ENCODE measurements at places on chromosomes 5 and 9.
A peak's percentile ranks its signal among the peaks of the same experiment; 100 is the strongest.

DNA sequence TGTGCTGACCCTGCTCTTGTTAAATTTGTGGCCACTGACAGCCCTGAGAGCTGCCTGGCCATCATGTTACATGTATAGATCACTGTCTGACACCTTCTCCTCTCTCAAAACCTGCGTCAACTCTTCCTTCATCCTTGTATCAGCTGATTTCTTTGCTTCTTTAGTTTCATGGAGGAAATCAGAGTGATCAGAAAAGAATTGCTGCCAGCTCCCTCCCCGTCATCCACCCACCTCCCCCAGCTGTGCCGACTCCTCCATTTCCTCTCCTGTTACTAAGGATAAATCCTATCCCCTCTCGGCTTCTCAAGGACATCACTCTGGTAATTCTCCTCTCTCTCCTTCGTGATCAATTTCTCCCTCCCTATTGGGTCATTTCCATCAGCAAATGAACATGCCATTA is 108.9 kb downstream of the ICE1 start:
- no peak for DNase-seq

GRCh38 chr9:128120061-128120740 is 7.3 kb downstream of the PTGES2 start:
- DNase-seq: no peak

- no peak for DNase-seq
Measured at GRCh38 chr9:98834386-98834785, 26.9 kb downstream of the GALNT12 start.

DNA sequence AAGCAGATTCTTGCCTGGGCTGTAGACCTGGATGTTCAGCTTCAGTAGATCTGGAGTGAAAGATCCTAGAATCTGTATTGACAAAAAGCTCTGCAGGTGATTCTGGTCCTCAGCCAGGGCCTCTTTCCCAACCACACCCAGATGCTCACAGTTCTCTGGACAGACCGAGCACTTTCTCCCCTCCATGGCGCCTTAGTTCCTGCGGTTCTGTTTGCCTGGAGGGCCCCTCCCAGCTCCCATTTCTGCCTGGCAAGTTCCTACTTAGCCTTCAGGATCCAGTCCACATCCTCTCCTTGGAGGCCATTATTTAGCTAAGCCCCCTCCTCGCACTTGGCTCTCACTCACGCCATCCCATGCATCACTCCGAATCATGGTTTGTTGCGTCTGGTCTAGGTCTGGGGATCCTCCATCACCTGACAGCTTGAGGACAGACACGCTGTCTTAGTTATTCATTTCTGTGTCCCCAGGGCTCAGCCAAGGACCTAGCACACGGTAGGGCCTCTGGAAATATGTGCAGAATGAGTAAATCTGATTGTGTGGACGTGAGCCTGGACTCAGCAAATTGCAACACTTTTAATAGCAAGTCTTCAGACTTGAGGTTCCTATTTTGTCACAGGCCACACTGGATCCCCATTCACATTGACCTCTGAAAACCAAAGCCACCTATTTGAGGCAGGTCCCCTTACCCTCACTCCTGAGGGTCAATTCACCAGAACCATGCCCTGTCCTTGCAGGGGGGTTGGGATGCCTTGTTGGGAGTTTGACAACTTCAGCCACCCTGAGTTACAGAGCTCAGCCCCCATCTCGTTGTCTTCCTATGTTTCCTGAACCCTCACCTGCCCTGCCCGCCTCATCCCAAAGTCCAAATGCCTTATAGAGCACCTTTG is 50.7 kb downstream of the COL15A1 start:
- DNase-seq: no peak

- DNase-seq: no peak
Measured at GRCh38 chr5:1936413-1936812, 53.7 kb upstream of the IRX4 start.

GRCh38 chr5:115050866-115051265 is 118.8 kb downstream of the TRIM36 start:
- no peak for DNase-seq

DNA sequence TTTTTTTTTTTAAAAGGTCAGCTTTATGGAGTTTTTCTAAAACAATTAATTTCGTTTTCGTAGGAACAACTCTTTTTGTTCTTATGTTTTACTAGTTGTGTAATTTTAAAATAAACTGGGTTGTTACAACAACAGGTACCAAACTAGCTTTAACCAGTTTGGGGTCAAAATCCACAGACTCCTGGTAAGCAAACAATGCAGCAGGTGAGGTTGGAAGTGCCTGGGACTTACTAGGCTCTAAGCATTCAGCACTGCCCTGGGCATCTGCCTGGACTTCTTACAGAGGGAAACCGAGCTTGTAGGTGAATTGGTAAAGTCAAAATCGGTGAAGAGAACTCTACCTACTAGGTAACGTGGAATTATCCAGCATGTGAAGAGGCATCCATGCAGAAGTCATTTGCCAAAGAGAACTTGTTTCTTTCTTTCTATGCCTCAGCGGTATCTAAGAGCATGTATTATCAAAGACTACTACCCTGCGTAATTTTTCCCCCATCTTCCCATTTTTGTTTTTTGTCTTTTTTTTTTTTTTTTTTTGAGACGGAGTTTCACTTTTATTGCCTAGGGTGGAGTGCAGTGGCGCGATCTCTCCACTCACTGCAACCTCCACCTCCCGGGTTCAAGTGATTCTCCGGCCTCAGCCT is 145.4 kb downstream of the KCTD16 start:
- peak; percentile 63 for DNase-seq

GRCh38 chr5:64145216-64145895 is 20.3 kb upstream of the RNF180 start:
- DNase-seq: no peak

- peak; percentile 28 for DNase-seq
Measured at GRCh38 chr9:77807846-77808750, 160.0 kb upstream of the GNA14 start.

GRCh38 chr5:88090506-88090905 is 178.1 kb downstream of the TMEM161B start:
- DNase-seq: no peak

GRCh38 chr5:62600560-62601252 is 22.1 kb downstream of the LRRC70 start:
- no peak for DNase-seq

DNA sequence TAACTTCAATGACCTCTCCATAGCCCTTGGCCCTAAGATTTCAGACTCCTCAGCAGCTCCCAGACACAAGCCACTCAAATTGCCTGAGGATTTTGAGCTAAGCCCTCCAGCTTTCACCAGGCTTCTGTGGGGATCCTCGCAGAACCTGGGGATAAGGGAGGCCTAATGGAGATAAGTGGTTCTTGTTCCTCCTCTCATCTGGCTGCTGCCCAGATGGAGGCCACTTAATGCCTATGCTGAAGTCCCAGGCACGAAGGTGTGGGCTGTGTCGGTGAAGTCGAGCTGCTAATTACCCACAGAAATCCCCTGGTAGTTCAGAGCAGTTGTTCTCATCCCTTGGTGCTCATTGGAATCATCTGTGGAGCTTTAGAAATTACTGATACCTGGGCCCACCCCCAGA is 10.3 kb upstream of the FAT2 start:
- no peak for DNase-seq

DNA sequence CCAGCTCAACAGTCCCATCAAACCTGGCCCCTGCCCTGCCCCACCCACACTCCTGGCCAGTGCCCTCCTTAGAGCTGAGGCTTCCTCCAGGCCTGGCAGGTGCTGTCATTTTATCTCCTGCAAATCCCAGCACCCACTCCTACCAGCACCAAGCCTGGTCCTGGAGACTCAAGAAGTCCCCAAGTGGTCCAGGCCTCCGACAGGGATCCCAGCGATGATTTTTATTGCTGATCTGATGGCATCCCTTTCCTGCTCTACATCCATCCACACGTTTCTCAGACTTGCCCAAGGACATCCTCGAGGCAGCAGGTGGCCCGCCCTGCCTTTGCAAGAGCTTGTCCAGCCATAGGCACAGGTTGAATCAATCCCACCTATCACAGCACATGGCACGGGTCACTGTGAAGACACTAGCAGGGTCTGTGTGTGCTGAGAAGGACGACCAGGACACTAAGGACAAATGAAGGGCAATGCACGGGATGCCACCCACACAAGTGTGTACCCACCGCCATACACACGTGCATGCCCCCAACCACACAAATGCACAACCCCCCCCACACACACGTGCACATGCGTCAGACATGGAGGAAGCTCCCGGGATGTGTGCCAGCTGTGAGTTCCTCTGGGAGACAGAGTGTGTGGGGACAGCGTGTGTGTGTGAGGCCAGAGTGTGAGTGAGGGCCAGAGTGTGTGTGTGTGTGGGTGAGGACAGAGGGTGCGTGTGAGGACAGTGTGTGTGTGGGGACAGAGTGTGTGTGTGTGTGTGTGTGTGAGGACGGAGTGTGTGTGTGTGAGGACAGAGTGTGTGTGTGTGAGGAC is 62.4 kb upstream of the UBAC1 start:
- no peak for DNase-seq

- peak; percentile 80 for DNase-seq
Measured at GRCh38 chr5:155943516-155944407, 383.2 kb upstream of the SGCD start.

DNA sequence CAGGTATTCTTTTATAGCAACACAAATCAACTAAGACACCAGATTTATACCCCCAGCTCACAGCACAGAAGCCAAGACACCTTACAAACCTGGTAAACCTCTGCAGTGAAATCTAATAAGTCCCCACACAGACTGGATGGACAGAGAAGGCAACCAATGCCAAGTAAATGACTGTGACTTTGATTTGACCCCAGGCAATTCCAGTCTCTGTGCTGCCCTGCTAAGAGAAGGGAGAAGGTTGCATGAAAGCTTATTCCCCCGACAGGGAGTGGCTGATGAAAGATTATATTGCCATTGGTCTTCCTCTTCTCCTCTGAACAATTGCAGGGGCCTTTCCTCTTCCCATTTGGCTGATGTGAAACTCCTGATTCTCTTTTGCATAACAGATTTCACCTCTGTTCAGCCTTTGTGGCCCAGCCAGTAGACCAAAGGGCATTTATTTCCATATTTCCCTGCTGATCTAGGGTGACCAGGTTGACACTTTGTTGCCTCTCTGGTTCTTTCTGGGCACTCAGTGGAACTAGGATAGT is 107.6 kb downstream of the ADRB2 start:
- DNase-seq: no peak

DNA sequence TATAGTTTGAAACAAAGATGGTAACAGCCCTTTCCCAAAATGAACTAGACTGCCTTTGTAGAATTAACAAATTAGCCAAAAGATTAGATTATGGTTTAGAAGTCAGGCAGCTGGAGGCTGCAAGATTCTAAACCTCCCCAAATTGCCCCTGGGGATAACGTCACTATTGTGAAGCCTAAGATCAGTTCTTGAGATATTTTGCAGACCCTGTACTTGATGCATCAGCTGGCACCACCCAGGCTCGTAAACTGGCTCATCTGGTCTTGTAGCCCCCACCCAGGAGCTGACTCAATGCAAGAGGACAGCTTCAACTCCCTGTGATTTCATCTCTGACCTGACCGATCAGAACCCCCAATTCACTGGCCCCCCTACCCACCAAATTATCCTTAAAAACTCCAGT is 4.2 kb upstream of the SOWAHA start:
- no peak for DNase-seq

DNA sequence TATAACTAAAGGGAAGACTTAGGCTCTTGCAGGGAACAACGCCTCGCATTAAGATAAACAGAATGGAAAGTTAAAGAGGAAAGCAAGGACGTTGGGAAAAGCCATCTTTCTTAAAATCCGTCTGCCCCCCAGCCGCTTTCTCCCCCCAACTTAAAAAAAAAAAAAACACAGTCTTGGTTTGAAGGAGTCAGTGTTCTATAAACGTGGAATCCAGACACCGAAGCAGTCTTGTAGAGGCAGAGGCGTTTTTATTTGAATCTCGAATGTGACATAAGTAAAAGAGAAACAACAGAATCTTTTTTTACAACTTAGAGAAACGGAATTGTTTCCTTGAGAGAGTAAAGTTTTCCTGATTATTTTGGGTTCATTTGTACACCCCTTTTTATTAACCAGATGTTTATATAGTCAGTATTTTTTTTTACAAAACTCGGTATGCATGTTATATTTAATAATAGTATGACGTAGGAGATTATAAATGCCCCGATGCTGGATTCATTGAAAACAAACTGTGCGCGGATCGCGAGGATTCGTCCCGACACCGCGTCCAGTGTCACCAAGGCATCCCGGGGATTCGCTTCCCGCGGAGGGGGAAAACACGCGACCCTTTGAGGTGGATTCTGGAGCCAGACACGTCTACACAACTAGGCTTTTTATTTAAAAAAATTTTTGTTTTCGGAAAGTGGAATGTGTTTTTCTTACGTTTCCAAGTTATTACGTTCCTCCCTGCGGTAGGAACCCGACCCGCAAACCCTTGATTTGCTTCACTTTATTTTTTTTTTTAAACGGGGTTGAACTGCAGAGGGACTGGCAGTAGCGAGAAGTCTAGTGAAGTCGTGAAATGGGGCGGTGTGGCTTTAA is 6.7 kb downstream of the PTCH1 start:
- DNase-seq: no peak

DNA sequence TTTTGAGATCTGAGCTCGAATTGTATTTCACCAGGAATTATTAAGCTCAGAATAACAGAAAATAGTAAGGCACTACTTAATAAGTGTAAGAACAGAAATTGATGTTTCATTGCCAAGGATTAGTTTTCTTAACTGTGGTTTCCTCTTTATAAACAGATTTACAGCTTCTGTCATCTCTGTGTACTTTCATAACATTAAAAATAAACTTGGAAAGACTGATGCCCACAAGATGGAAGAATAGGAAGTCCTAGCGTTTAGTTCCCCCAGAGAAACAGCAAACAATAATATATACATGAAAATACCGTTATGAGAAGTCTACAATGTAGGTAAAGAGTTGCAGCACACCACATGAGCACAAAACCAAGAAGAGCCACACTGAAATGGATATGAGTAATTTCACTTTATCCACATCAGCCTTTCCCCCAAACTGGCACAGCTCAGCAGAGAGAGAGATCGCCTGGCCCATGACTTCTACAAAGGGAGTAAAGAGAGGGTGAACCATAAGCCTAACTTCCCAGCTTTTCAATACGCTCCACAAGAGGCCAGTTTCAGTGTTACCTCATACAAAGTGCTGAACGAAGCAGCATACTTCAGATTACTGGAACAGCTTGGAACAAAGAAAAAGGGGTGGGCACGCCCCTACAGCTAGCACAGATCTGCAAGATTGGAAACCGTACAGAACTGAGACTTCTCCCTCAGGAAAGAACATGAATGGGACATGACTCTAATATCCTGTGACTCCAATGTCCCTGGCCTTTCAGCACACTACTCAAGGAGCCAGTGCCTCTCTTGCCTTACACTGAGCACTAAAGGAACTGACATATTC is 75.4 kb downstream of the EMB start:
- DNase-seq: no peak

DNA sequence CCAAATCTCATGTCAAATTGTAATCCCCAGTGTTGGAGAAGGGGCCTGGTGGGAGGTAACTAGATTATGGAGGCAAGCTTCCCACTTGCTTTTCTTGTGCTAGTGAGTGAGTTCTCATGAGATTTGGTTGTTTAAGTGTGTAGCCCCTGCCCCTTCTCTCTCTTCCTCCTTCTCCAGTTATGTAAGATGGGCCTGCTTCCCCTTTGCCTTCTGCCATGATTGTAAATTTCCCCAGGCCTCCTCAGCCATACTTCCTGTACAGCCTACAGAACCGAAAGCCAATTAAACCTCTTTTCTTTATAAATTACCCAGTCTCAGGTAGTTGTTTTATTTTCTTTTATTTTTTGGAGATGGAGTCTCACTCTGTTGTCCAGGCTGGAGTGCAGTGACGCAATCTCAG is 18.2 kb upstream of the TXNDC8 start:
- no peak for DNase-seq

Data from hepatocyte (in vitro differentiated cells).